Colonic mucosa (tissue), 4 donors: ENCODE measurements at places on chromosomes 5 and 9.

- DNase-seq, result no peak
These were observed 480.3 kb downstream of the RAB3C start for GRCh38 chr5:59062986-59063683.

DNA sequence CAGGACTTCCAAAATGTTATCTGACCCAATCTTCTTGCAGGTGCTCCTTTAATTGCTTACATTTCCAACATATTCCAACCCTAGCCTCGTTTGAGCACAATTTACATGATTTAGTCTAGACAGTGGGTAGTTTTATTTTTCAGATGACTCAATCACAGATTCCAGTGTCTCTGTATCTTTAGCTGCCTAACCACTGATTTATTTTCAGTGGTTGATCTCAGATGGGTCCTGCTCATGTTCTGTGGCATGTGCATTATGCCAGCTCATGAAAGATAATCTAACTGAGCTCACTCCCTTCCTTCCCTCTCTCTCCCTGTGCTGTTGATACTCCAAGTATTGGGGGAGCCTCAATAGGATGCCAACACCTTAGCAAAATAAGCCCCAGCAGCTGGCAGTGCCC, 106.1 kb upstream of the ICE1 start:
- no peak for DNase-seq

GRCh38 chr5:77643654-77644370, 5.3 kb upstream of the OTP start:
- no peak for DNase-seq

GRCh38 chr9:137430723-137431415, 7.7 kb downstream of the NOXA1 start:
- no peak for DNase-seq

DNA sequence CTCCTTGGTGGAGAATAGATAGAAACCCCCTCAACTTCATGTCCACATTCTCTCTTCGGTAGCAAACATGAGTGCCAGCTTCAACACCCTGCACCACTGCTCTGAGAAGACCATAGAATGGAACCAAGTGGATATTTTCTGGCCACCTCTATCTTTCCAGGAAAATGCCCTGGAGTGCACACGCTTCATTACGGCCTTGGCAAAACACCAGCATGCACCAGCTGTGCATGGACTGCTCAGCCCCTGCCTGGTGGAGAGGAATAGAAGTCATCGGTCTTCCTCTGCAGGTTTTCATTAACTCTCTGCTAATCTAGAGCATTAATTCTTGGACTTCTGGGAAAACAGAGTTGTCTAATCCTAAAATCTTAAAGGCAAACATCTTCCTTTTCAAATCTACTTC, 211.6 kb upstream of the TMEM161B start:
- DNase-seq, result no peak

- DNase-seq, result no peak
These were observed 19.6 kb upstream of the RPS23 start for GRCh38 chr5:82297711-82298110.

DNA sequence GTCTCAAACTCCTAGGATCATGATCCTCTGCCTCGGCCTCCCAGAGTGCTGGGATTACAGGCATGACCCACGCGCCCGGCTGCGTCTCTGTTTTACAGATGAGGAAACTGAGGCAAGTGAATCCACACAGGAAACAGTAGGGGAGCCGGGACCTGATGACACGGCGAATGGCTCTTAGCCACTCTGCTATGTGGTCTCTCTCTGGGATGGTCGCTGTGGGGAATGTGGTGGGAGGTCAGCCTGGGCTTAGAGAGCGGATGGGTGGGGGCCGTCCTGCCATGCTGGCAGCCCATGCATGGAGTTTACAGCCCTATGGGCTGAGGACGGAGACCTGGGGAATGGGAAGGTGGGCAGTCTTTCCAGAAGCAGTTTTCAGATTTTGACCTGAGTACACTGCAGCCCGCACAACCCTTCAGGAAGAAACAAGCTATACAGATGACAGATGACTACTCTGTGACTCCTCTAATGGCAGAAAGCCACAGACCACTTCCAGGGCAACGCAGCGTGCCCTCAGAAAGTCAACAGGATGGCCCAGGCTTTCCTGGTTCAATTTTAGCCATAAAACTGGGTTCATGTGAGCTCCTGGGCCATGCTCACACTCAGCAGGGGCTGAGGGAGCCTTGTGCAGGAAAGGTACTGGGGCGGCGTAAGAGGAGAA, 136.1 kb upstream of the RAPGEF1 start:
- DNase-seq, result no peak

GRCh38 chr5:150590979-150591695, 49.3 kb upstream of the SYNPO start:
- DNase-seq, result no peak

GRCh38 chr5:169701910-169702451, 64.9 kb downstream of the DOCK2 start:
- no peak for DNase-seq

GRCh38 chr5:54673523-54674225, 156.1 kb downstream of the SNX18 start:
- peak; percentile 29 for DNase-seq
